ENCODE measurements at places on chromosomes 5 and 9.

DNA sequence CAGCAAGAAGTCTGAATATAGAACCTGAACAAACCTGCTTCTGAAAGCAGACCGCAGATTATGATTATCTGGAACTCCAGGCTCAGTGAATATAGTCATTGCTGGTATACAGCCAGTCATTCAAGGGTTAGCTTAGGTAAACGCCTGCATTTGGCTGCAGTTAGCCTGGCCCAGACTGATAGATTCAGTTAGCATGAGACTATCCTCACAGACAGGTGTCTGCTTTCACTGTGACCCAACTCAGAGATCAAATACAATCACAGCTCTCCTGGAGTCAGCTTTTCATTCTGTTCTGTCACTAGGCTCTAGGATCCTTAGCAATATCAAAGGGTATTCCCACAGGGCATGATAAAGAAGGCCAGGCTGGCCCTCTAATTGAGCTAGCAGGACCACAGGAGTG is 138.6 kb upstream of the PLCXD3 start:
- no peak for DNase-seq

GRCh38 chr5:132008163-132008473 is 3.3 kb downstream of the ACSL6 start:
- DNase-seq, result no peak

DNA sequence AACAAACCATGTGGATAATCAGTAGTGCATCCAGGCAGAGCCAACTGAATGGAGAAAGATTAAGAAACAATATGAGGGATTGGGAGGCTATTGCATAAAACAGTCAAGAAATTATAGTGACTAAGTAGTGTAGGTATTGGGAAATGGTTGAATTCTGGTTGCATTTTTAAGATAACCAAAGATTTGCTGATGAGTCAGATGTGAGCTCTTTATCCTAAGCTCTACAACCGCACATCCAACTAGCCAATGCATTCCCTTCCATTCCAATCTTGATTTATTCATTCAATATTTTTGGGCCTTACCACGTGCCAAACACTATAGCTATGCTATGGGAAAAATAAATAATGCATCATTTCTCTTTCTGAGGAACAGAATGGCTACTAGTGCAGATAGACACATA is 524.5 kb upstream of the RGMB start:
- peak; percentile 47 for DNase-seq

GRCh38 chr9:134483361-134484184 is 157.3 kb downstream of the RXRA start:
- DNase-seq, result no peak

GRCh38 chr5:124631874-124632550 is 114.4 kb downstream of the ZNF608 start:
- DNase-seq, result no peak

DNA sequence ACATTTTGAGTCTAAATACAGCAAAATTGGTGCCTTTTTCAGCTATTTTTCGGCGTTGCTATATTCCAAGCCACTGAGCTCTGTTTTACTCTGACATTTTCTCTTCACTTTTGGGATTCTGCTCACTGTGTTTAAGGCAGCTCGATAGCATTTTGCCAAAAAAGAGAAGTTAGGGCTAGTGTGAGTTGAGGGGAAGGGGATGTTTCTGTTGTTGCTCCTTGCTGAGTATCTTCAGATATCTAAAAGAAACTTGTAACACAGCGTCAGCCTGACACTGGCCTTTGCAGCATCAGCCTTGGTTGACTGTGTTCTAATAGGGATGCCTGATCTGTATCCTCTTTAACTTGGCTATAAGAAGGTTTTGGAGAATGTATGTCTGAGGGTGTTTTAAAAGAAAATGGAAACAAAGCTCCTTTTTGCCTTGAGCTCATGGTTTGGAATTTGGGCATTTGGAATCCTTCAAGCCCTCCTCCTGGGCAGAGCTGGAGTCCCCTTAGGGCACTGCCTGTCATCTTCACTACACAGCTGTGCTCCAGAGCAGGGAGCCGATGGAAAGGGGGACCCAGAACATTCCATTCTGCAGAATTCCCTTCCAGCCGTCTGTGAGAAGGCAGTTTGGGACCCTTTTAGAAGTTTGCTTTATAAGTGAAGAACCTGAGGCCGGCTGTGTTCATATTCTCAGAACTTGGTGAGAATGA is 63.0 kb downstream of the EXOSC2 start:
- DNase-seq, result no peak

DNA sequence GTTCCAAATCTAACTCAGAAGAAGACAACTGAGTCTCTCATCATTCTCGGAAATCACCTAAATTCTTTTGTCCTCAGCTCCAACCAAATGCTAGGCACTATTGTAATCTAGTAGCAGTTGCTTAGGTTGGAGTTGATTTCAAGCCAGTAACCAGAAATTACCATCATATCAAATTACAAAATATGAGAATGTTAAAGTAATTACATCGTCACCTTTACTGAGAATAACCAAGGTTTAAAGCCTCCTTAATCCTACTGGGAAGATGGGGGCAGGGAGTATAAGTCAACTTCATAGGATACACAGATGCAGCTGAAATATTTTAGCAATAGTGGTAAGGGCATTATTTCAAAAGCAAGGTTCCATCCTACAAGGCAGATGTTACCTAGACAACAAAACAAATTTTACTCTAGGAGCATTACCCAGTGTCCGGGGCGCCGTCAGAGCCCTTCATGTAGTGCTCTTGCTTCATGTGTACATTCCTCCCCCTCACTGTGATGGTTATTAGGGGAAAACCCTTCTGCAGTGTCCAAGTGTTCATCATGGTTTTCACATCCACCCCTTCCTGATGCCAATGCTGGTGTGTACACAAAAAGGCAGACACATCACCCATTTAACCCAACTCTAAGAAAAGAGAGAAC is 19.5 kb downstream of the ERAP1 start:
- DNase-seq, result no peak

GRCh38 chr5:90366948-90367347 is 42.6 kb downstream of the CETN3 start:
- DNase-seq, result no peak

GRCh38 chr5:162325143-162325727 is 257.7 kb downstream of the GABRG2 start:
- no peak for DNase-seq

DNA sequence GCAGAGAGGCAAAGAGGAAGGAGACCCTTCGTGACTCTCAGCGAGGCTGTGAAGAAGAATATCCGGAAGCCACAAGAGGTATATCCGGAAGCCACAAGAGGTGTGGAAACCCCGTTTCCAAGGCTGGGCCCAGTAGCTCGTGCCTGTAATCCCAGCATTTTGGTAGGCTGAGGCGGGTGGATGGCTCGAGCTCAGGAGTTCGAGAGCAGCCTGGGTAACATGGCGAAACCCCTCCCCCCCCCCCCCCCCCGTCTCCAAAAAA is 612 bp upstream of the BBLN start:
- DNase-seq, result no peak

GRCh38 chr5:16037121-16037845 is 142.3 kb downstream of the MARCHF11 start:
- DNase-seq, result no peak

- no peak for DNase-seq
These were observed 38.2 kb downstream of the CXXC5 start for GRCh38 chr5:139686356-139686705.

DNA sequence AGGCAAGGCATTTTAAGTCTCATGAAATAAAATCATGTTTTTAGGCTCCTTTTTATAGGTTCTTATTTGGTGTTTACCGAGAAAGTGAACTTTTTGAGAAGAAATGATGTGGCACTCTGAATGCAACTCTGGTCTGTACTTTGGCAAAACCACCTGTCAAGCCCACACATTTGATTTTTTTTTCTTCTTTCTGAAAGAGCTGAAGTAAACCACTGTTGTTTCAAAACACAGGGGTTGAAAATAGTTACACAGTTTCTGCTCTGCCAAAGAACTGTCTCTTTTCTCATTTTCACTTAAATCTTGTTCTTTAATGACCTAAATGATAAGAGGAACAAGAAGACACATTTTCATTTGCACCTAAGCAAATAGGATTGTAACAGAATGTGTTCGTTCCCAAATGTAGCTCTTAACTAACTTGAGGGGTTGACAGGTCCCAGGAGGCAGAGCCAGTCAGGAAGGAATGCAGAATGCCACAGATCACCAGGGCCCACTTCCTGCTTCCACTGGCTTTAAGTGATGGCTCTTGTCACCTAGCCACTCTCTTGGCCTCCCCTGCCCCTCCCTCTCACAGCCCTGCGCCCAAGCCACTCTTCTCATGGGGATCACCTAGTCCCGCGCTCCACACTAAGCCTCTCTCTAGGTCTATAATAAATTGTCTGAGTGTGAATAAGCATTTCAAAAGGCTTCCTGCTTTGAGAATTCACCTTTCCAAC is 47.3 kb downstream of the MED27 start:
- no peak for DNase-seq

- DNase-seq, result no peak
These were observed 5.6 kb downstream of the C5orf24 start for GRCh38 chr5:134851307-134851923.

DNA sequence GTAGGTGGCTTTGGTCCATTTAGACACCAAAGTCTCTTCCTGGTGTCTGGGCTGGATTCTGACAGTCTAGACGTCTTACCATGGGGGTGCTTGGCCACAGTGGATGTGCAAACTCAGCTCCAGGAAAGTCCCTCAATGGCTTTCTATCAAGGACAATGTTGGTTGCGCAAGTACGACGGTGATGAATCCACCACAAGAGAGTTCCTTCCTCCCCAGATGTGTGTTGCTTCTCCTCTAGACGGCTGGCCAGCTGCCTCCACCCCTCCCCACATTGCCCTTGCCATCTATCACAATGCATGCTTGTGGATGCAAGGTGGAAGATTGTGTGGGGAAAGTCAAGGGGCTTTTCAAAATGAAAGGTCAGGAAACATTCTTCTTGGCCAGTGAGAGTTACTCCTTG is 89.7 kb upstream of the IRX2 start:
- no peak for DNase-seq

GRCh38 chr5:91277093-91277626 is 106.0 kb downstream of the ARRDC3 start:
- no peak for DNase-seq

DNA sequence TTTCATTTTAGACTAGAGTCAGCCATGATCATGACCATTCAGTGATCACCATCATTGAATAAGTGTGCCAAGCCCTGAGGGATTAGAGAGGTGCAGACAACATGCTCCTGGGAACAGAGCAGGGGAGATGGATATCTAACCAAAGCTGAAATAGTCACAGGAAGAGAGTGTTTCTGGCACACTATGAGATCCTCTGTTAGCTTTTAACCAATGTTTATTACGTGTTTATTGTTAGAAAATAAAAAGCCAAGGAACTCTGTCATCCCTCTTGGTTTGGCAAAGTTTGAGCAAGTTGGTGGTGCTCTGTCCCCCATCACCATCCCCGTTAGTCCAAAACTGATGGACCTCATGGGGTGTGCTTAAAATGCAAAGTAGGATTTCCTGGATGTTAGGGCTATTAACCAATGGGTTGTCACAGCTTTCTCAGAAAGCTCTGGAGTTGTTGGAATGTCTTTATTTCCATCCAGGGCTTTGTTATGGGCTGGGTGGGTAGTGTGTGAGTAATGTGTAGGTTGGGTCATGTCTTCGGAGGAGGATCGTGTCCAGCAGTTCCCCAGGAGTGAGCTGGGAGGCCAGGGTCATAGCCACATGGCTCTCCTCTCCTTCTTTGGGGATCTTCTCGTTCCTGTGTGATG is 34.9 kb downstream of the SLC28A3 start:
- DNase-seq, result no peak
